ENCODE measurements at places on chromosomes 6 and 20.
A peak's percentile ranks its signal among the peaks of the same experiment; 100 is the strongest.

GRCh38 chr20:63886921-63887320 is 8.0 kb upstream of the DNAJC5 start:
- DNase-seq, result no peak

- no peak for DNase-seq
Measured at GRCh38 chr6:43521836-43522235, 4.9 kb downstream of the POLR1C start.

GRCh38 chr20:41359541-41360011 is 7.0 kb downstream of the EMILIN3 start:
- no peak for DNase-seq

DNA sequence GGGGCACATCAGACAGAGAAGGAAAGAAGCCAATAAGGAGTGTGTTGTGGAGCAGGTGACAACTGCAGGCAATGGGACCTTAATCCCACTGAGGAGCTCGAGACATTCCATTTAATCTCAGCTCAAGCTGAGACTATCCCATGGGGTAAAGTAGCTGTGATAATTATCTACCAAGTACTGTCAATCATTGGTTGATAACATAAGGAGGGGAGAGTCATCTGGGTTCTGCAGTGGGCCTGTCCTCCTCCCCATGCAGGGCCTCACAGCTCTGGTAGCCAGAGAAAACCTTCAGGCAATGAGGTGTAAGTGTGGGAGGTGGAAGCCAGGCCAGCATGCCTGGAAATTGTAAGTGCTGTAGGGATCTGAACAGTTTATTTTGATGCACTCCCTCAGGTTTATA is 375.0 kb upstream of the ARID1B start:
- no peak for DNase-seq

- DNase-seq, result no peak
Measured at GRCh38 chr20:48721324-48722001, 106.3 kb downstream of the PREX1 start.

DNA sequence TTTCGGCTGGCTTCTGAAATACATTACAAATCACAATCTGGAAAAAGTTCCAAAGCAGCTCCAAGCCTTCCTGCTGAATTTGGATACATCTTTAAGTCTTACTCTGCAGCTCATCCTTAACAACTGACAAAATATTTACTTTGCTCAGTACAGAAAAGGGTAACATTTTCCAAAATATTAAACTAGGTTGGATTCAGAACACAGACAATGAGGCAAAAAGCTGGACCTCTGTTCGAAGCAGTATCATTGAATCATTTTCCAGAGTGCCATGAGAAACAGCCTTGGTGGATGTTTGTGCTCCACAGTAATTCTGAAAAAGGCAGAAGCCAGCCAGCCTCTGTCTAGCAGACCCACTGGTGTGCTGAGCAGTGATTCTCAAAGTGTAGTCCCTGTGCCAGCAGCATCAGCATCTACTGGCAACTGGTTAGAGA is 162.1 kb downstream of the AIG1 start:
- no peak for DNase-seq

GRCh38 chr20:38608188-38608587 is 6.6 kb downstream of the ARHGAP40 start:
- DNase-seq, result no peak

- no peak for DNase-seq
Measured at GRCh38 chr6:51800603-51801002, 286.8 kb downstream of the PKHD1 start.

GRCh38 chr6:26304797-26305640 is 60.0 kb upstream of the BTN3A2 start:
- DNase-seq, result no peak

- no peak for DNase-seq
Measured at GRCh38 chr6:135970750-135971149, 119.2 kb downstream of the PDE7B start.

GRCh38 chr6:133179481-133179880 is 61.7 kb upstream of the EYA4 start:
- no peak for DNase-seq

GRCh38 chr6:13715444-13715883 is 3.8 kb upstream of the RANBP9 start:
- no peak for DNase-seq

DNA sequence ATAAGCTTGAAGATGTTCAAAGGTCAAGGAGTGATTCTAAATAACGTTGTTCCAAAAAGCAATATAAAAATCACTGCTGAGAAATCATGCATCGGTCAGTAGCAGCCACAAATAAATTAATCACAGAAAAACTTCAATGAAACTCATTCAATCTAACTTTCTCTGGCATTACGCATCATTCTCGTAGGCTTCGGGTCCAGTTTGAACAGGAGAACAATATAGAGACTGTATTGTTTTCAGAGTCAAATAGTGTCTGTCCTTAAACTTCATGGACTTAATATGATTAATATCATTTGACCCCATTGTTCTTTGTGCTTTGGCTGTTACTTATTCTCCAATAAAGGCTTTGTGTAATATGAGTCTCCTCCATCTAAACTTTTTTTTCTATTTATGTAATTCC is 200.4 kb downstream of the C6orf118 start:
- no peak for DNase-seq

GRCh38 chr20:10521068-10521831 is 86.1 kb downstream of the SLX4IP start:
- no peak for DNase-seq

DNA sequence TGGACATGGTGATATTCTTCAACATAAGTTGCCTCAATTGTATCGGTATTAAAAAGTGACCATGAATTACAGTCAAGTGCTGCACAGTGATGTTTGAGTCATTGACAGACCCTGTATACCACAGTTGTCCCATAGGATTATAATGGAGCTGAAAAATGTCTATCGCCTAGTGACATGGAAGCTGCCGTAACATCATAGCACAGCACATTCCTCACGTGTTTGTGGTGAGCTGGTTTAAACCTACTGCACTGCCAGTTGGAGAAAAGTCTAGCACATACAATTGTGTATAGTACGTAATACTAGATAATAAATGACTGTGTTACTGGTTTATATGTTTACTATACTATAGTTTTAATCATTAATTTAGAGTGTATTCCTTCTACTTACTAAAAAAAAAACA is 150.2 kb downstream of the CDH26 start:
- no peak for DNase-seq

GRCh38 chr6:142845143-142845571 is 99.8 kb downstream of the HIVEP2 start:
- no peak for DNase-seq

- no peak for DNase-seq
Measured at GRCh38 chr6:15945593-15946159, 183.2 kb upstream of the MYLIP start.

DNA sequence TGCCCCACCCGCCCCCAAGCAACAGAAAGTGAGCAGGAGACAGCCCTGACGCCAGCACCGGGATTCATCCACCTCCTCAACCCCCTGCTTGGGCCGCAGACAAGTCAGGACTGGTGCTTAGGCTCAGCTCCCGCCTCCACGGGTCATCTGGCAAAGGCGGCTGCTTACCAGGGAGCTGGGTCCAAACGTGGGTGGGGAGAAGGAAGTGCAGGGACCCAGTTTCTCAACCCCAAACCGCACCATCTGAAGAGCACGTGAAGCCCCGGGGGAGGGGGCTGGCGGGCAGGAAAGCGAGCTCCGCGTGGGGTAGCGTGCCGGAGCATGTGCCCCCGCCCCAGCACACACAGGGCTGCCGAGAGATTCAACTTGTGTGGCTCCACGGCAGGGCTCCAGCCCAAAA is 87.2 kb downstream of the BMP7 start:
- DNase-seq, result no peak

DNA sequence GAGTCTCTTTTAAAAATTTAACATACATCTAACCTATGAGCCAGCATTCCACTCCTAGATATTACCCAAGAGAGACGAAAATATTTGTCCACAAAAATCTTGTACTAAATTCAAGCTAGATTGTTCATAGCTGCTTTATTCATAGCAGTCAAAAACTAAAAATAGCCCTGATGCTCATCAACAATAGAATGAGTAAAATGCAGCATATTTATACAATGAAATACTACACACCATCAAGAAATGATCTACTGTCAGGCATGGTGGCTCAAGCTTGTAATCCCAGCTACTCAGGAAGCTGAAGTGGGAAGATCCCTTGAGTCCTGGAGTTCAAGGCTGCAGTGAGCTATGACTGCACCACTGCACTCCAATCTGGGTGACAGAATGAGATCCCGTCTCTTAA is 22.0 kb upstream of the SRC start:
- DNase-seq, result no peak

DNA sequence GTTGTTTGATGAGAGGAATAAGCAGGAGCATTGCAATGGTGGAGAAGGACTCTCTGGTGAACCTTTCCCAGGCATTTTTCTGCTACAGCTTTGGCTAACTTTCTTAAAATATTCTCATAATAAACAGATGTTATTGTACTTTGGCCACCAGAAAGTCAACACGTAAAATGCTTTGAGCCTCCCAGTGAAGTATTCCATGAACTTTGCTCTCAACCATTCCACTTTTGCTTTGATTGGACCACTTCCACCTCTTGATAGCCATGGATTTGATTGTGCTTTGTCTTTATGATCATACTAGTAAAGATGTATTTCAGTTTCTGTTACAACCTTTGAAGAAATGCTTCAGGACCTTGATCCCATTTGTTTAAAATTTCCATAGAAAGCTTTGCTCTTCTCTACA is 241.1 kb downstream of the TENT5A start:
- DNase-seq, result no peak

DNA sequence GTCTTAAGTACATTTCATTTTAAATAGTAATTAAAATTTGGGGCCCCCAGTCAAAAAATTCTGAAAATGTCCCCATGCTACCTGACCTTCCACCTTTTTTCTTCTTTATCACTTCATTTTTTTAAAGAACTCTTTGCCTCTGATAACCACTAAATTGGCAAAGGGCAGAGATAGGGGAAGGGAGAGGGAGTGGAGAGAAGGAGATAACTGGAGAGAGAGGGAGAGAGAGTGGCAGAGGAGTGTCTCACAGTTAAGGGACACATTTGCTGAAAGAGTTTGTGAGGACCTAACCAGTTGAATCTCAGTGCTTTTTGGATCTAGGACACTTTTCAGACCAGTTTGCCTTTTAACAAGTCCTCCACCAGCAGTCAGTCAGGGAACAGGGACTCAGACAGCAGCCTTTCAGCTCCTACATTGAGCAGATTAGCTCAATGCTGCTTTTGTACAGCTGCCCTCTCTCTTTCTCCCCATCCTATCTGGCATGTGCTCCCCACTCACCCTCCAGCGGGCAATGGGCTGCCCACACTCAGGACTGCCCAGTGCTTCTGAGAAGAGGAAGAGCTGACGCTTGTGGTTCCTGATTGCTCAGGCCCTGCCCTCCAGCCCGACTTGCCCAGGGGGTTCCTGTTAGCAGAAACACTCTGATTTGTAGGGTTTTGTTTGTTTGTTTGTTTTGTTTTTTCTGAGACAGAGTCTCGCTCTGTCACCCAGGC is 14.4 kb downstream of the ARMC2 start:
- no peak for DNase-seq

GRCh38 chr6:30411515-30412207 is 66.7 kb downstream of the RPP21 start:
- no peak for DNase-seq

DNA sequence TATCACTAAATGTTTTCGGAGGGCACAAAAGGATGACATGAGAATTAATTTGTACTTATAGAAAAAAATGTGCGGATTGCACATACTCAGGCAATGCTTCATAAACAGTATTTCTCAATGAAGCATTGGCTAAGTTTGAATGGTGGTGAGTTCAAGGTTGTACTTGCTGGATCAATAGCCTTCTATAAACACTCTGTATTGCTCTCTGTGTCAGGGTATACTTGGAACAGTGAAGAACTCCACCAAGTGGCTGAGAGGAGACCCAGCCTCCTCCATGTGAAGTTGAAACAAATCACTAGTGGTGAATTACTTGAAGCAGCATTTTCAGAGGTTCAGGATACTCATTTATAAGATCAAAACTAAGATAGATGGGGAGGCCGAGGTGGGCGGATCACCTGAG is 360.6 kb downstream of the RIMS1 start:
- peak; percentile 3 for DNase-seq

- no peak for DNase-seq
Measured at GRCh38 chr6:38632490-38632889, 7.2 kb downstream of the BTBD9 start.

DNA sequence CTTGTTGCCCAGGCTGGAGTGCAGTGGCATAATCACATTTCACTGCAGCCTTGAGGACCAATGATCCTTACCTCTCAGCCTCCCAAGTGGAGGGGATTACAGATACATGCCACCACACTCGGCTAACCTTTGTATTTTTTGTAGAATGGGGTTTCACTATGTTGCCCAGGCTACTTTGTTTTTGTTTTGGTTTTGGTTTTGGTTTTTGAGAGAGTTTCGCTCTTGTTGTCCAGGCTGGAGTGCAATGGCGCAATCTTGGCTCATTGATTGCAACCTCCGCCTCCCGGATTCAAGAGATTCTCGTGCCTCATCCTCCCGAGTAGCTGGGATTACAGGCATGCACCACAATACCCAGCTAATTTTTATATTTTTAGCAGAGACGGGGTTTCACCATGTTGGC is 105.5 kb downstream of the BMP7 start:
- no peak for DNase-seq

GRCh38 chr6:14544666-14545065 is 427.1 kb downstream of the CD83 start:
- DNase-seq, result no peak

DNA sequence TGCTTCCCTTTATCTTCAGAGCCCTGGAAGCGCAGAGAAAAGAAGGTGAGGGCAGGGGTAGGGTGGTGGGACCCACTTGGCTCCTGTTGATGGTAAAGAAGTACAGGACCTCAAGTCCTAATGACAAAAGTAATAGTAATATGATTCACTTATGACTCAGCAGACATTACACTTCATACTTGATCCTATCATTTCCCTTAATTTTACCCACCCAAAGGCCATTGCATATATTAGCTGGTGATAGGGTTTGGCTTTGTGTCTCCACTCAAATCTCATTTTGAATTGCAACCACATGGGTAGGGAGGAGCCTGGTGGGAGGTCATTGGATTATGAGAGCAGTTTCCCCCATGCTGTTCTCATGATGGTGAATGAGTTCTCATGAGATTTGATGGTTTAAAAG is 880.7 kb downstream of the KIF16B start:
- no peak for DNase-seq

- no peak for DNase-seq
Measured at GRCh38 chr6:105570416-105570815, 167.5 kb upstream of the PREP start.

GRCh38 chr6:14415452-14415851 is 297.9 kb downstream of the CD83 start:
- DNase-seq, result no peak

- DNase-seq, result no peak
Measured at GRCh38 chr6:96110878-96111277, 95.1 kb downstream of the FUT9 start.

DNA sequence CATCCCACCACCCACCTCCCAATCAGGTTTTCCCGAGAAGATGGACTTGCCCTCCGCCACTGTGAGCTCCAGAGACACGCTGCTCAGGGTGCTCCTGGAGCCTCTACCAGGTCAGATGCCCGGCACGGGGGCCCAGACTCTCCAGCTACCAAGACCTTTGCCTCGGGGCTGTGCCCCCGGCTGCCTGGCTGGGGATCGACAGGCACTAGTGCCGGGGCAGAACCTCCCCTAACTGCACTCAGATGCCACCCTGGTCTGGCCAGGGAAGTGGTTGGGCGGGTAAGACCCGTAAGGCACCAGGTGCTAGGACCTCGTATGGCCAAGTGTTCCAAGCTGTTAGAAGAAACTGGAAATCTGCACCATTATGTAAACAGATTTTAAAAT is 100.7 kb downstream of the ASXL1 start:
- DNase-seq, result no peak

GRCh38 chr20:63164484-63165355 is 51.2 kb downstream of the YTHDF1 start:
- no peak for DNase-seq
